ENCODE measurements at places on chromosomes 1 and 21.

DNA sequence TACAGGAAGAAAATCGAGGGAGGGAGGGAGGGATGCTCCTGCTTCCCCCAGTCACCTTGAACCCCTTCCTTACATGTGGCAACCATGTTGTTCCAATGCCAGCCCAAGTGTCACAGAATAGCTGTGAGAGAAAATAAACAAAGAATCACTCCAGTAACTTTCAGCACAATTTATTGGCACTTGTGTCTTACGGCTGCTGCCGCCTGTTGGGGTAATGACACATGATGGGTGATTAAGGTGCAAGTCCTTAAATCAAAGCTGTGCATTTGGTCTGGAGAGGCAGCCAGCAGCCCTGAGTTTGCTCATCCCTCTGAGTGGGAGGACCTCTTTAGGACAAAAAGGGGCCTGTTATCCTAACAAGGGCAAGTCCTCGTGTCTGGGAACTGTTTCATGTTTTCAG, 377.7 kb downstream of the PCP4 start:
- no peak for DNase-seq

DNA sequence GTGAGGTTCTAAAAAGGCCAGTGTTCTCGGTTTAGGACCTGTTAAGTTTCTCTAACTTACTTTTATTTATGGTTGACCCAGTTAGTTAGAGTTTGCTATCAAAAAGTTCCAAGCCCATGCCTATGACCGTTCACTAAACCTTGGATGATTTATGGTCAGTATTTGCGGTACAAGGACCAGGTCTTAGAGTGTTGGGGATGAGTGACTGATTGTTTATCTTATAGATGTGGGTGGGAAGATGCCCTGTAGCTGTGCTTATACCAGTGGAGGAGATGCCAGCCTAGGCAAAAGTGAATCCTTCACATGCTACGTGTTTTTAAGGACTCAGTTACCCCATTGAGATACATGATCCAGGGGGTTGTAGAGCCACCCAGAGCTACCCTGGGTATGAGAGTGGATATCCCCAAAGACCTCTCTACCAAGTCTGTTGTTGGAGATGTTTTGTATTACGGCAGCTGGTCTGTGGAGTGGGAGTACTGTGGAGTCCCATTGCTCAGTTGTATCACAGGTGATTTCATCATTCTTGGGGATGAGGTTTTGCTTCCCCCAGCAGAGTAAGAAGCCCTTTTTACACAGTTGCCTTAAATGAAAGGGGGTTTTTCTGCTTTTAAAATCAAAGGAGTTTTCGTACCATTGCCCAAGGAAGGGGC, 2.1 kb downstream of the SLC22A15 start:
- no peak for DNase-seq

- DNase-seq, result no peak
These were observed 32.1 kb downstream of the TLR5 start for GRCh38 chr1:223110952-223111351.

- no peak for DNase-seq
These were observed 48.6 kb downstream of the PRKACB start for GRCh38 chr1:84192681-84193080.

Measured in activated CD4-positive, alpha-beta T cell treated with anti-CD3 and anti-CD28 coated beads, Interleukin-2, amount 50 U/mL, for 1 hour (primary cell).